ENCODE measurements at places on chromosomes 2 and 18.

GRCh38 chr18:2960983-2961696 lies 51.8 kb downstream of the LPIN2 start:
- DNase-seq: no peak

- peak; percentile 37 for DNase-seq
Measured at GRCh38 chr2:238379096-238379810, 47.5 kb upstream of the ASB1 start.

DNA sequence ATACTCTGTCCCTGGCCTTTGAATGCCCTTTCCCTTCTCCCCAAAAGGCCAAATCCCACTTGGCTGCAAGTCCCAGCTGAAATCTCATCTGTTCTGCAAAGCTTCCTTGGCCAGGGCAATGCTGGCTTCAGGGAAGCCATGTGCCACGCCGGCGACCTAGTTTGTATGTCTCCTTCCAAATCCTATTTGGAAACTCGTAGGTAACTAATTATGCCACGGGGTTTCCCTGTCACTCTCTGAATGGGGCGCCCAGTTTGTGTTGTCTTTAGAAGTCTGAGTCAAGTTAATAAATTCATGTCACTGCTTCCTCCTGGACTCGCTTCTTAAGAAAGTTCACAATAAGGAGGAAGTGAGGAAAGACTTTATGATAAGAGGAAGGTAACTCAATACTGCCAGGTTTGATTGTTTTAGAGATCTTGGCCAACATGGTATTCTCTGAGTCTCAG lies 19.1 kb downstream of the FHL2 start:
- no peak for DNase-seq

DNA sequence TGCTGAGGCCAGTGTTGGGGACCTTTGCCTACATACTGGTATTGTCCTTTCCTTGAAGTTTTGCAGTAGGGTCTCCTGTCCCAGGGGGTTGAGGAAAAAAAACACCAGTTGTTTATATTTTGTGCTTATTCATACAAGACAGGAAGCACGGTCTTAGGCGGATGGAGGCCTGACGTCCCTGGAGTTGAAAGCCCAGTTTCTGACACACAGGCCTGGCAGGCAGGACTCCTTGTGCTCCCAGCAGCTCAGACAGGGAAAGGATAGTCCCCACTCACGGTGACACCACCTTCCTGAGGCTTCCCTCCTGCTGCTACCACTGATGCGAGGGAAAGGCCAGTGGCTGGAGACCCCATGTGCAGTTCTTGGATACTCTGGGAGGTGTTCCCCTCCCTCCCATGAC lies 15.5 kb upstream of the SP100 start:
- DNase-seq: no peak

DNA sequence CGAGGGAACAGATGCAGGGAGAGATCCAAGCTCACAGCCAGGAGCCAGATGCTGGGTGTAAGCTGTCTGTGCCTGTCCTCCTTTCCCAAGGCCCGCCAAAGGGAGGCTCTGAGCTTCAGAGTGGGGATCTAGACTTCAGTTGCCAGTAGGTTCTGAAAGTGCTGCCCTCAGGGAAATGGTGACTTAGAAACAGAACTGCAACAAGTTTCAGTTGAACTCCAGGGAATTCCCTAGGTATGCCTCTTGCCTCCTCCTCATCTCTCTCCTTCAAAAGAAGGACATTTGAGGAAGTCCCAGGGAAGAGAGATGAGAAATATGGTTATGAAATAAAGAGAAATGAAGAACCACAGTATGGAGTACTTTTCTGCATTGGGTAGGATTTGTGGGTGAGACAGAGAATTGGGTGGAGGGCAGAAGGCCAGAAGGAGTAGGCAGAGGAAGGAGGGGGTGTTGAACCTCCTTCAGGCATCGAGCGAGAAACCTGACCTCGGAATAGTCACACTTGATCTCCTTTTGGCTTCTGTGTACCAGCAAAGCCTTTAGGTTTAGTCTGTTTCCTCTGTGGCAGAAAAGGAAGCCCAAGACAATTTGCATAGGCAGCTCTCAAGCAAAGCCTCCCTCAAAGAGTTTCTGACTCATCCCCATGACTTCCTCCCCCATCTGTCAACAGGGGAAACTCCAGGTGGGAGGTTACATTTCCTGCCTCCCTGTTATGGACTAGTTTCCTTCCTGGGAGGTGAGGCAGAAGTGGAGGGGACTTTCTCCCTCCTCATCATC lies 45.7 kb downstream of the QPCT start:
- DNase-seq: peak; percentile 79

GRCh38 chr2:7670905-7671641 lies 753.9 kb downstream of the RNF144A start:
- no peak for DNase-seq

DNA sequence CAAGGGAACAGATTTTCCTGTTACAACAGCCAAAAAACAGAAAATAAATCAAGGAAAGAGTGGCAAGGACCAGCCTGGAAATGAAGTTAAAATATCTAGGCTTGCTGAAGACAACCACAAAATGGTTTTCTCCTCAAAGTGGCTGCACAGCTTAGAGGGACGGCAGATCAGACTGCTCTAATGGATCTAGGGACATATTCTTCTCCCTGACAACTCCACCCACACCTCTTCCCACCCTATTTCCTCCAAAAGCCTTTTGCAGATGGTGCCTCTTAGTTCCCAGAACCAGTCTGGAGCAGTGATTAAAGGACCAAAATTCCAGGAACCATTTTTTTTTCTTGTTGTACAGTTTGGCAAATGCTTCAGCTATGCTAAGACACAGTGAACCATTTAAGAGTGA lies 220.2 kb upstream of the SIX2 start:
- no peak for DNase-seq

GRCh38 chr2:29420464-29420863 lies 305.2 kb downstream of the CLIP4 start:
- no peak for DNase-seq

GRCh38 chr18:6564950-6565814 lies 150.5 kb upstream of the L3MBTL4 start:
- DNase-seq: no peak

- DNase-seq: peak; percentile 64
Measured at GRCh38 chr18:62982600-62983251, 267.4 kb downstream of the PHLPP1 start.

DNA sequence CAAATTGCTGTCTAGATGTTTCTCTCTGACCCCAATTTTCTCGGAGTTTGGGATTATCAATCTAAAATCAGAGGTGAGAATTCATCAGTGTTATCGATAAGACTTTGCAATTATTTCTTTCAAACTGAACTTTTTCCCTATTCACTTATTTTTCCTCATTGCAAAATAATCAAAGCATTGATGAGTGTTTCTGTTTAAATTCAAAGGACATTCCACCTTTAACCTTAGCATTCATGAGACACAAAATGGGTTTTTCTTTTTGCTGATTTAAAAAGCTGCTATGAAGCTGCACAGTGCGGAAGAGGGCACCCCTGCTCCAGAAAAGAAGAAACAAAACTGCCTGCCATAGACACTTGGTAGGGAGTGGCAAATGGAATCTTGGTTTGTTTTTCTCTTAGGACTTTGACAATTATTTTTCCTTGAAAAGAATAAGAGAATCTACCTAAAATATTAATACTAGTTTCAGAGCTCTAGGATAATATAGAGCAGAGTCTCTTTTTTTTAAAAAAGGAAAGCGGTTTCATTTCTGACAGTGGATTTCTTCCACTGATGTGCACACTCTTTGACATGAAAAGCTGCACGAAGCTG lies 203.4 kb downstream of the TGIF1 start:
- no peak for DNase-seq

GRCh38 chr2:48043746-48044145 lies 137.4 kb upstream of the FBXO11 start:
- no peak for DNase-seq

DNA sequence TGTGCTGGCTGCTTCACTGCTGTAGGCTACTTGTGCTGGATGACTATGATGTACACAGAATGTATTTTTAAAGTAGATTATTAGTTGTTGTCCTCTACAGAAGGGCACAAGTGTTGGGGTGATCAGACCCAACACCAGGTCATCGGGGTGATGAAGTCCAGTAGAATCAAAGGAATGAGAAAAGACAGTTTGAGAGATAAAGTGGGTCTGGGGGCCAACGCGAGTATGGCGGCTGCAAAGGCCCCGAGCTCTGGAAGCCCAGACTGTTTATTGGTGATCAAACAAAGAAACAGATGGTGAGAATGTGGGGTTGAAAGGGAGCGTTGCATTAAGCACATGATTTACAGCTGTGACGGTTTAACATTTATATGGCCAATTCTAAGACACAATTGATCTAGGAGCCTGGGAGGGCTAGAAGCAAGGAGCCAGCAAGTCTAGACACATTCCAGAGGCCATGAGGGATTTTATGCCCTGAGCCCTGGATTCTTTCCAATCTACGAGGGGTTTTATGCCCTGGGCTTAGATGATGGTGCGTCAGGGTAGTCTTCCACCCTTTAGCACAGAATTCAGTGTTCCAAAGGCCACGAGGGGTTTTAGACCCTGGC lies 153.5 kb downstream of the AGPS start:
- no peak for DNase-seq

DNA sequence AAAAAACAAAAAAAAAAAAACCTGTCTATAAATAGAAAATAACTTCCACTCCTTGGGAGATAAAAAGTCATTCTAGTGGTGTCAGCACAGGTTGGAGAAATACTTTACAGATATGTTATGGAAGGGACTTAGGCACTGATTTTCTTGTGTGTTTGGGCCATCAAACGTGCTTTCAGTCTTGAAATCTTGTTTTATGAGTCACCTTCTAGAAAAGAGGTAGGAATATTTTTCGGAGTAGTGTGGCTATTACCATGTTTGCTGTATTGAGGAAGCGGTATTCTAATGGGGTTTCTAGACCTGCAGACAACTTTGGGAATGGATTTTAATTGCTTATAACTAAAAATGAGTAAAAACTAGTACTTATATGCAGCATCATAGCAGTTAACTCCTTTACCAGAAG lies 12.0 kb downstream of the HNMT start:
- DNase-seq: no peak

DNA sequence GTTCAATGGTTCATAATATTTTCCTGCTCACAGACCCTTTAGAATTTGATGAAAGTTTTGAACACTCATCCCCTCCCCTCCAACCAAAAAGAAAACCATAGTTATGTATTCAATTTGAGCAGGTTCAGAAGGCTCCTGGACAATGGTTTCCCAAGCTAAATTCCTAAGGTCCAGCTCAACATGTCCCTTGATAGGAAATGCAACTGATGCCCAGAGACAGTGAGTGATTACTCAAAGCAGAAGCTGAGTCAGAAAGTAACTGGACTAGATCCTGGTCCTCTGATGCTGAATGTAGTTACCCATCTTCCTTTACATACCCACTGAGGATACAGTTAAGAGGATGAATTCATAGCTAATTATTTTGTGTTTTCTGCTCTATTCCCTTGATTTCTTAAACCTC lies 218.9 kb upstream of the NCKAP5 start:
- no peak for DNase-seq

DNA sequence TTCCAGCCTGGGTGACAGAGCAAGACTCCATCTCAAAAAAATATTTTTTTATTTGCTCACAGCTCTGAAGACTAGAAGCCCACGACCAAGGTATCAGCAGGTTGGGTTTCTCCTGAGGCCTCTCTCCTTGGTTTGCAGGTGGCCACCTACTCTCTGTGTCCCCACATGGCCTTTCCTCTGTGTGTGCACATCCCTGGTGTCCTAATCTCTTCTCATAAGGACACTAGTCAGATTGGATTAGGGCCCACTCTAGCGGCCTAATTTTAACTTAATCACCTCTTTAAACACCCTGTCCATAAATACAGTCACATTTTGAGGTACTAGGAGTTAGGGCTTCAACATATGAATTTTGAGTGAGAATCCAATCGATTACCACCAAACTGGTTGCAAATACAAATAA lies 2.0 kb upstream of the RAB3GAP1 start:
- no peak for DNase-seq

DNA sequence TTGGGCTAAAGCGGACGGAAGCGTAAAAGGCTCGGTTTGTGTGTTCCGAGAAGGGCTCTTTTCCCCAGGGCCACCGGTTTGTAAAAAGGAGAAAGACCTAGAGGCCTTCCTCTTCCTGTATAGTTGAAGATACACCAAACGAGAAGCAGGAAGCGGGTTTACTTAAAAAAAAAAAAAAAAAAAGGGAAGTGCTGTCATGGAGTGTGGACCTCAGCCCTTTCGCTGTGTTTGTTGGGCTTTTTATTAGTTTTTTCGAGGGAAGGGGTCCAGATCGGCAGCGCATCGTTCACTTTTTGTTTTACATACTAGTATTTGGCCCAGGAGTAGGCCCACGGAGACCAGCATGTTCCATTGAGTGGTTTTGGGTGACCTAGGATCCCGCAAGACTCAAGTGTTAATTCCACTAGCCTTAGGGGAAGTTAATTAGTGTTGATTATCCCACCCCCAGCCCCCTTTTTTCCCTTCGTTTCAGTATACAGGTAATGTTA lies 676 bp downstream of the ACTR2 start:
- DNase-seq: peak; percentile 54

- DNase-seq: no peak
Measured at GRCh38 chr2:41387519-41387918, 660.3 kb upstream of the PKDCC start.

DNA sequence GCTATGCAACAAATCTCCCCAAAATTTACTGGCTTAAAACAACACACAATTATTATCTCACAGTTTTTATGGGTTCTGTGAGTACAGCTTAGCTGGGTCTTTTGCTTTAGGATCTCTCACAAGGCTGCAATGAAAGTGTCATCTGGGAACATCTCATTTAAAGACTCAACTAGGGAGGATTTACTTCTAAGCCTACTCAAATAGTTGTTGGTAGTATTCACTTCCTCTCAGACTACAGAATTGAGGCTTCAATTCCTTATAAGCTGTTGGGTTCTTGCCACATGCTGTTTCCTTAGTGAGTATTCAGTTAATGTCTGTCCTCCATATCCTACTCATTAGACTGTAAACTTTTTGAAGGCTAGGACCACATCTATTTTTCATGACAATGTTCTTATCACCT lies 72.3 kb downstream of the MDH1 start:
- DNase-seq: no peak

- peak; percentile 70 for DNase-seq
Measured at GRCh38 chr2:68466361-68466777, 725 bp downstream of the FBXO48 start.

- no peak for DNase-seq
Measured at GRCh38 chr18:76449111-76449453, 46.0 kb downstream of the ZNF516 start.

DNA sequence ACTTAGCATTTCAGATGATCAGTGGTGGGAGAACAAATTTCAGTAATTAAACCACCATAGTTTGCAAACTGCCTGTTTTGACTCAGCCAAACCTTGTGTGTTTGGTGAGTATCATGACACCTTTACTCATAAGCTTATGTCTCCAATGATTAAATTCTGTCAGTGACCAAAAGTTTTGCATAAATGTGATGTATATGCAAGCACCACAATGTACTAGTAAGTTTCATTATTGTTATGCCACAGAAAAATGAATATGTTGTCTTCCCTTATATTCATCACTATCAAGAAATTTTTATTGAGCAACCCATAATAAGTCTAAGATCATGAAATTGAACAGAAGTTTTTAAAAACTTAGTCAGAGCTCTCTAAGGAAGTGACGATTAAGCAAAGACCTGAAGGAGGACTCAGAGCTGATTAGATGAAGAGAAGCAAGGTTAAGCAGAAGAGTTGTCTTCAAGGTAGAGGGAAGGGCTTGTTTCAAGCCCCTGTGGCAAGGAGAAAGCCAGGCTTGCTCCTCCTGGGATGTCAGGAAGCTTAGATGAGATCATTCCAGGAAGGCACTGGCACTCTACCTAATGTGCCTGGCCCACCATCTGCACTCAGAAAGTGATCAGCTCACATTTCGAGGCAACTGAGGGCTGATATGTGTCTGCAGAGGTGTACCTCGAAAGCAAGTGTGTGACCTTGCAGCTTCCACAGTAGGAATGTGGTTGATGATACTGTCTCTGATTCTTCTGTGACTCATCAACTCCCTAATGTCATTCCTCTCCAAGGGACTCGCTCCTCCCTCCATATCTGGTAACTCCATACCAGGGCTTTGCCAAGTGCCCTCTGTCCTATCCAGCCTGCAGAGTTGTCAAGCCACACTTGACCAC lies 54.7 kb downstream of the KCTD18 start:
- DNase-seq: no peak
